ENCODE measurements at places on chromosomes 6 and 20.

DNA sequence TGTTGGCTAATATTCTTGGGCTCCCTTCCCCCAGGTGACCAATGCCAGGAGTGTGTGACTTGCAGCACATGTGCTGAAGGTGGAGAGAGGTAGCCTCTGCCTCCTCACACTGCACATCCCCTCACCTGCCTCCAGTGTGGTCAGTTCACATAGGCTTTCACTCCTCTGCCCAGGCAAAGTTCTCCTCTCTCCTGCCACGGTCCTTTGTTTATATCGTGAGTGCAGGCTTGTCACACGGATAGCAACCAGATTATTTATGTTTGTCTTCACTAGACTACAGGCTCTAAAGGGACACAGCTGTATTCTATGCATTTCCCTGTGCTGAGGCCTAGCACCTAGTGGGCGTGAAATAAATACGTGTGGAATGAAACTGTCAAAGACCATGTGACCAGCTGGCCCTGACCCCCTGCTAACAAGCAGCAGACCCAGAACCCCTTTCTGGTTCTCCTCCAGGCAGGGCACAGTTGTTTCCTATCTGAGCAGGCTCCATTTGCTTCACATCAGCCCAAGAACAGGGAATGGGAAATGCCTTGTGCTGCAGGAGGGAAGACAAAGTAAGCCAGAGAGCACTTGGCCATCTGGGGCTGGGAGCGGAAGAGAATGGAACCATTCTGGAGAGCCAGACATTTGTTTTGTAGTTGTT, 42.3 kb downstream of the UNC5CL start:
- no peak for DNase-seq

DNA sequence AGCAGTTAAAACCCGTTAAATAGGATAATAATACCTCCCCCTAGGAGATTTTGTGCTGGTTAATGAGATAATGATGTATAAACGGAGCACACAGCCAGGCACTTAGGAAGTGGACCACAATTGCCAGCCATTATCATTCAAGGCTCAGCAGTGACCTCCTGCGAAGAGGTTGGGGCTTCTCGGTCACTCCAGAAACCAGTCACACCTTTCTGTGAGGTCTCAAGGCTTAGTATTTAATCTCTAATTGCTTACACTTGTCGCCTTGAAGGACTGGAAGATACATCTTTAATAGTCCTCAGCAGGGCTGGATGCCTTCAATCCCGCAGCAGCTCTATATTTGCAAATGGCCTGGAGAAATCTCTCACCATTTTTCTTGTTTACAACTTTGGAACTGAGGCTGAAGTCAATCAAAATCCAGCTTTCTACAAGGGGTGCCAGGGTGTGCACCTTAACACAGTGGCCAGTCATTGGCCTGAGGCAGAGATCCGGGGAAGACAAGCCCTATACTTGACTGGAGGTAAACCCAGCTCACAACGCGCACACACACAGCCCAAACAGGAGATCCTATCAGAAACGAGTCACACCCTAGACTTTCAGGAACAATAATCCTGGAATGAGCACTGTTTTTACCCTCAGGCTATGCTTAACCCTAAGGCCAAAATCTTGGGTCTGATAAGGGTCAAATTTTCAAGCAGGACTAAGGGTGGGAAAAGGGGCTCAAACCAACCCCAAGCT, 1.2 kb downstream of the POU5F1 start:
- no peak for DNase-seq

DNA sequence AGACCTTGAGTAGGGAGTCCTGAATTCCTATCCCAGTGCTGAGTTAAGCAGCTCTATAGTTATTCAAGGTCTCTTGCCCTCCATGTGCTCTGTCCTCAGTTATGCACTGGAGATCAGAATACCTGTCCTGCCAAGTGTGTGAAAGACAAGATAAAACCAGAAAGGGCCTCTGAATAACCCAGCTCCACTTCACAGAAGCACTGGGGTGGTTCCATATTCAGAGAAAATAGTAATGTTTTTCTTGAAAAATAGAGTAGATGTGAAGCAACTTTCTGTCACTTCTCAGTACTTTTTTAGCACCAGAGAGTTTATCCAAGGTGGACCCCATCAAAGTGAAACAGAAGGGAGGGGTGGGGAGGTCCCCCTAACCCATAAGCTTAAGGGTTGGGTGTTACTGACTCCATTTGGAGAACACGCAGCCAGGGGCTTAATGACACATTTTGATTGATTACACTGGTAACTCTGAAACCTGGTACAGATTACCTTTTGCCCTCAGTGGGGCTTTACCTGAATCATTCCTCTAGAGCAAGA, 509.8 kb upstream of the JARID2 start:
- DNase-seq: no peak

DNA sequence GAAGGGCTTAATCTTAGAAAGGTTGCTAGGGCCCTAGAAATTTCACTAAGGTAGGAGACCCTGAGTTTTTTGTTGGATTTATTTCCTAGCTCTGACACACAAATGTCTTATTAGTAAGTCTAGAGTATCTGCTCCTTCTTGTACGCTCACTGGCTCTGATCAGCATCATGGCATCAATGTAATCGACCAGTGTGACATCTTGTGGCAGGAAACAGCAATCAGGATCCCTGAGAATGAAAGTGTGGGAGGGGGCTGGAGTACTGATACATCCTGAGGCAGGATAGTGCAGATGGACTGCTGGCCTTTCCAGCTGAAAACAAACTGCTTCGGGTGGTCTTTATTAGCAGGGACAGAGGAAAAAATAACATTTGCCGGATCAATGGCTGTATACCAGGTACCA, 10.0 kb upstream of the CST7 start:
- no peak for DNase-seq

- DNase-seq: no peak
These were observed 20.9 kb upstream of the VNN1 start for GRCh38 chr6:132734694-132735236.

- DNase-seq: no peak
These were observed 13.4 kb downstream of the EPB41L2 start for GRCh38 chr6:131049608-131050007.

- DNase-seq: no peak
These were observed 20.1 kb upstream of the HS3ST5 start for GRCh38 chr6:114362957-114363356.

GRCh38 chr6:168895102-168895812, 358.4 kb downstream of the THBS2 start:
- DNase-seq: peak; percentile 64

DNA sequence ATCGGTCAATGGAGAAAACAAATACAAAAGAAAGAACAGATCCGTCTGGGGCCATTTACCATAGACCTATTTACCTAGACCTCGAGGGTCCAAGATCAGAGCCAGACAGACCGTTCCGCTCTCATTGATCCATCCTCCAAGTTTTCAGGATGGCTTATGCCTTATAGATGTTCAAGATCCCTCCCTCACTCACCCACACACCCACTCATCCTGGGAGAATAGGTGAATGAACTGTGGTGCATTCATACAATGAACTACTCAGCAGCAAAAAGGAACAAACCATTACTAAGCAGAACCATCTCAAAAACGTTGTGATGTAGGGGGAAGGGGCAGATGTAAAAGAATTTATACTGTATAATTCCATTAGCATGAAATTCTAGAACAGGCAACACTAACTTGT, 125.1 kb upstream of the RREB1 start:
- DNase-seq: no peak

DNA sequence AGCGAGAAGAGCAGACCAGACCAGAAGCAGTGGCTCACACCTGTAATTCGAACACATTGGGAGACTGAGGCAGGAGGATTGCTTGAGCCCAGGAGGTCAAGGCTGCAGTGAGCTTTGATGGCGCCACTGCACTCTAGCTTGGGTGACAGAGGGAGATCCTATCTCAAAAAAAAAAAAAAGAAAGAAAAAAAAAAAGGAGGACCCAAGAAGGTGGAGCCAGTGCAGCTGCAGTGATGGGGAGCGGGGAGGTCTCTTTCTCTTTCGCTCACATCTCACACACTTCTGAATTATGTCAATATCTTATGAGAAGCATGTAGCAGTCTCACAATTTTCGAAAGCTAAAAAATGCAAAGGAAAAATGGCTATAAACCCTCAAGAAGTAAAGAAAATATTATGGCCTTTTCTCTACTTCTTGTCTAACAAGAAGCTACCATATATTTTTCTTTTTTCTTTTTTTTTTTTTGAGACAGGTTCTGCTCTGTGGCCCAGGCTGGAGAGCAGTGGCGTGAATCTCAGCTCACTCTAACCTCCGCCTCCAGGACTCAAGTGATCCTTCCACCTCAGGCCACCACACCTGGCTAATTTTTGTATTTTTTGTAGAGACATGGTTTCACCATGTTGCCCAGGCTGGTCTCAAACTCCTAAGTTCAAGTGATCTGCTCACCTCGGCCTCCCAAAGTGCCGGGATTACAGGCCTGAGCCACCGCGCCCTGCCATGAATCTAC, 3.8 kb upstream of the SPO11 start:
- DNase-seq: no peak

DNA sequence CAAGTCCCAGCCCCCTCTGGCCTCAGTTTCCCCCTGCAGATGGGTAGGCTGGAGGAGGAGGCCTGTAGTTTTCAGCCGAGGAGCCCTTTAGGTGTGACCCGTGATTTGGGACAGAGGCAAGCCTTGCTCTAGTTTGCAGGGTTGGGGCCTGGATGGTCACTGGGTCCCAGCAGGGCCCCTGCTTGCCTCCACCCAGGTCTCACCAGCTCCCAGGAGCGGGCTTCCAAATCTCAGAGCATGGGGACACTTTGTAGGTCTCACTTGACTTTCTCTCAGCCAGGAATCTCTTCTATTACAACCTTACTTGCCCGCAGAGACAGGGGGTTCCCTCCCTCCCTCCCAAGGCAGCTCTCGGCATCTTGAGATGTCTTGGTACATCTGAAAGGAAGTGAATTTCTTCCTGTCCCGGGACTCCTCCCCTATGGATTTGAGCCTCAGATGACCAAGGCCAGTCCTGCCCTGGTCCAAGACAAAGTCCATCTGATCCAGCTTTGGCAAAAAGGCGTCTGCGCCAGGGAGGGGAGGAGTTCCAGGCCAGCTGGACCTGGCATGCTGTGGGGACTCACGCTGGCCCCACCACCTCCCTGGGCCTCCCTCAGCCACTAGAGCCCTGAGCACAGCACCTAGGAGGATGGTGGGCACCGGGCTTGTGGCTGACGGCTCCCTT, 47.4 kb downstream of the SRC start:
- no peak for DNase-seq

GRCh38 chr20:61901392-61902220, 164.1 kb downstream of the TAF4 start:
- DNase-seq: no peak

DNA sequence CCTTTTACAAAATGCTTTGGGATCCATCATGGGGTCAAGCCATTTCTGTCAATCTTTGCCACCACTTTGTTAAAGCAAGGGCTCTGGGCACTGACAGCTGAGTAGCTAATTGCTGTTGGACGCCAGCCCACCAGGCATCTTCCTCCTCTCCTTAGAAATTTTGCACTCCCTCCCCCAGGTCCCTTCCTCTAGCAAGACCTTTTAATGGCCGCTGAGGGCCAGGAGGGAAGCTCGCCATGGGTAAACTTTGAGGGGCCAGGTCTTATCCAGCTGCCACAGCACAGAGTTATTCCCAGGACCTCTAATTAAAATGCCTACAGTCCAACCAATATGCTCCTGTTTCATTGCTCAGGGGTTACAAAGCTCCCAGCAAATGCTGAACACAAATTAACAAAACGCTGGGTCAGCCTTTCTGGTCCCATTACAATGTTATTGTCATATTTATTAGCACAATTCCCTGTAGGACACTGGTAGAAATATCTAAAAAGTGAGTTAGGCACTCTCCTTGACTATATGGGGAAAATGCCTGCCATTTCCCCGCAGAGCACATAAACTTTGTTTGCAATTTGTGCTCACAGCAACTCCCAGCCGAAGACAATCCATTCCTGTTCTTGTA, 16.8 kb downstream of the SCML4 start:
- DNase-seq: no peak

GRCh38 chr6:106626485-106626884, 2.8 kb downstream of the RTN4IP1 start:
- DNase-seq: no peak

DNA sequence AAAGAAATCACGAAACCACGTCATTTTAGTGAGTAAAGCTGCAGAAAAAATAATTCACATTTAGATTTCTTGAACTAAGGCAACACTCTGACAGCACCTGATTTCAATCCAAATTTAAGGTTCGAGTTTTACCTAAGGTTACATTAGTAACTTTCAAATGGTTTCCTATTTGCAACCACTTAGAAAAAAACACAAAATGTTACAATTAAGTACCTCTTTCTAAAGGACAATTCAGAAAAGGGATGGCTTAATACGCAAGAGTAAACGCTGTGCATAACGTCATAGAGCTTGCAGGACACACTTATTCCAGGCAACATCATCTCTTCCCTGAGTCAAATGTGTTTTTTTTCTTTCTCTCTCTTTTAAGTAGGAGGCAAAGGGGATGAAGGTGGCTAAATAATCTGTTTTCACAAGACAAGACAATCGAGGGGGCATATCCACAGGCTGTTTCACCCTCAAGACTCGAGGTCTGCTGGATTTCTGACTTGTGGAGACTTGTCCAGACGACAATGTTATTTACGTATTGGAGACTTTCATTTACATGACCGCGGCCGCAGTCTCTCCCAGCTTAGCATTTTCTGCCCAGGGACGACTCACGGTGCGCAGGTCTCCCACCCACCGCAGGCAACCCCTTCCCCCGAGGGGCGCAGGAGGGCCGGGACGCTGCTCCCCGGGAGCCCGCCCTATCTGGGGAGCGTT, 86.0 kb downstream of the SESN1 start:
- DNase-seq: no peak

DNA sequence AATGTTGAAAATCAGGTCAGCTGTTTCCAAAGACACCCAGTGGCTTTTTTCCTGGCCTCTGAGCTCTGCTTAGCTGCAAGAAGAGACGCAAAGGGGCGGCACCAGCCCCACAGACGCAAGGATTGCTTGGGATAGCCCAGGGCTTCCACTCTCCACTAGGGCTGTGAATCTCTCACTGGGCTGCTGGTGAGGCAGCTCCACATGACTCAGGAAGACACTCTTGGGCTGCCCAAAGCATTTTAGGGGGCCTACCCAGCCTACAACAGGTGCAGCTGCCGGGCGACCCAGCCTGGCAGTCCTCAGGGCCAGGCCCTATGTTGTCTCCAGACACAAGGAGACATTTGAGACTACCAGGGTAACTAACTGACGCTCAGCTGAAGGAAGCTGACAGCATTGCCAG, 59.8 kb downstream of the FAM50B start:
- no peak for DNase-seq

DNA sequence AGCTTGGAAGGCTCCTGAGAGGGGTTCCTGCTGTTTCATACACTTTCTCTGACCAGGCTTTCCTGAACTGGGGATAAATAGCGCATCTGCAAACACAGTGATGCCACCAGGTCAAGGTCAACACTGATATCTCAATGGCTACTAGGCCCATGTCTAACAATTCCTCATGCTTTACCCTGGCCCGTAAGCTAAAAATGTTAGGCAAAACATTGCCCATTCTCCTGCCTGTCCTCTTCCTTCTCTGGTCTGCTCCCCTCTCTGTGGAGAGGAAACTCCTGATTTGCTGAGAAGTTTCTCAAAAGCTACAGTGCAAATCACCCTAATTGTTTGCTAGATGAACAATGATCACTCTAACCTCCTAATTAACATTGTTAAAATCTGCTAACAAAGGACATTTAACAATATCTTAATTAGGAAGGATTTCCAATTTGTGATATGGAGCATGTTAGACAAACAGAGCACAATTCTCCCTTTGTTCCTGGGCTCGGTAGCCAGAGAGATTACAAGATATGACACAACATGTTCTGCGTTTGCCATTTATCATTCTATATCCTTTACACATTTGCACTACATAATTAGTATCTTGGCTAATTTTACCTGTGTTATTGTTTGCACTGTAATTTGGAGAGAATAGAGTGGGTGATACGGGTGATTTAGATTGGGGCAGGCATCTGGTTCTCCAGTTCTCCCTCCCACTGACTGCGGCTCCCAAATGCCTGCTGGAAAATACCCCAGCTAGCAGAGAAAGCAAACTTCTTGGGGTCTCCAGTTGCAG, 266.8 kb downstream of the CD83 start:
- no peak for DNase-seq

Data from activated gamma-delta T cell treated with anti-CD3 and anti-CD28 coated beads, Interleukin-2, amount 50 U/mL, for 16 hours (primary cell).